NCI-H1092 (cell line): ENCODE measurements at places on chromosomes 3 and 15.

- no peak for DNase-seq
These were observed 42.2 kb downstream of the DNAJC13 start for GRCh38 chr3:132459551-132459950.

DNA sequence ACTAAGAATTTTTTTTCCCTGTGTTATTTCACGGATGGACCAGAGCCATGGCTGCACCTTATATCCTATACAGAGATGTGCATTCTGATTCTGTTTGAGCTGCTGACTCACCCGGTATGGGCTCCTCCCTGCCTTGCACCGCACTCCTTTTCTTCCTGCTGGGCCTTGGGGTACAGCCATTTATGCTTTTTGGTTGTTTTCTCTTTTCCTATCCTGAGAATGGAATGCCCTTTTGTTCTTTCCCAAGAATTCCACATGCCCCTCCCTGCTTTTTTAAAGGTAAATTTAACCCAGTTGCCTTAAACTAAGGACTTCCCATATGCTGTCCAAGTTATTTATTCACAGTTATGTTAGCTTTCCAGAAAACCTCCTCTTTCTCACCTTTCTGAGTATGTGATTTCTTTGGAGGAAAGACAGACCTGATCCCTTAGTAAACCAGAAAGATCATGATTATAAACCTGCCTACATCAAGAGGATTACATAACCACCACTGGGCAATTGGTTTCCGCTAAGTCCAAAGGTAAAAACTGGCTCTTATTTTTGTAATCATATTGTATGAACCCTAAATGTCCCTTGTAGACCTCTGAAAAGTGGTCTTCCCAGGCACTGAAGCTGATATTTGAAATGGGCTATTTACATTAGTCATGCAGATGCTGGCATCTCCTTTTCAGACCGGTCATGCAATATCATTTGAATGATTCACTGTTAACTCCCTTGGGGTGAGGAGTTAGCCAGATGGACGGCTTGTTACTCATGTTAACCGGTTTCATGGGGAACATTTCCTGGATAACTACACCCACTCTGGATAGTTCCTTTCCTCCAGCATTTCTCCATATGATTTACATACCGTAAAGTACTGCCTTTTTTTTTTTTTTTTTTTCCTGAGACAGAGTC lies 45.5 kb downstream of the TMOD3 start:
- no peak for DNase-seq

- no peak for DNase-seq
These were observed 73.3 kb downstream of the CYP19A1 start for GRCh38 chr15:51265037-51265555.

GRCh38 chr15:76189106-76189505 lies 122.2 kb downstream of the ETFA start:
- DNase-seq, result no peak

DNA sequence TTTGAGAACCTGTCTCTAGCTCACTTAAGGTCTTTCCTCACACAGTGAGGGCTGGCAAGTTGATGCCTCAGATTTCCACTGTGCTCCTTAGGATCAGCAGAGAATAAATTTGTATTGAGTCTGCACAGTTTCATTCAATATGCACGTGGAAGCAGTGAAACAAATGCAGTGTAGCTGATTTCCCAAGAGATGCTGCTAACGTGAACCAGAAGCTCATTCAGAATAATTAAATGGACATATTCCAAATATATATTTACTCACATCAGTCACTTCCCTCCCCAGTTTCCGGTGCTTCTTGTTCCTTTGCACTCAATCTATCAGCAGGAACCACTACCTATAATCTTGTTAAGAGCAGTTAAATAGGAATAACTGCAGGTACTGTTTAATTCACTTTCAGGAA lies 86.1 kb downstream of the UNC13C start:
- DNase-seq, result no peak

GRCh38 chr3:118472586-118472985 lies 562.1 kb downstream of the IGSF11 start:
- DNase-seq, result no peak

DNA sequence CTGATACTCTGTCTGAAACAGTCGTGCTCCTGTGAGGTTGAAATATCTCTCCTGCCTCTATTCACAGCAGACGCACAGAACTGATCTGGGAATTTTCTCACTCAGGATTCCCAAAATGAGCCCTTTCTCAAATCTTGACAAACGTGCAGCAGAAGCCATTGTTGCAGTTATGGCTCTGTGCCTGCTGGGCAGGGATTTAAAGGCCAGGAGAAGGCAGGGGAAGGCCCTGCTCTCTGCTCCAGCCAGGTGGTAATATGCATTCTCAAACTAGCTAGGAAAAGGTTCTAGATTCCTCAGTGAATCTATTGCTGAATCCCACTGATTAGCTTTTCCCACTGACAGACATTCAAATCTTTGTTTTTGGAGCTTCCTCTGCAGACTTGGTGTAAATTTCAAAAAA lies 2.2 kb downstream of the MINAR1 start:
- DNase-seq, result no peak

DNA sequence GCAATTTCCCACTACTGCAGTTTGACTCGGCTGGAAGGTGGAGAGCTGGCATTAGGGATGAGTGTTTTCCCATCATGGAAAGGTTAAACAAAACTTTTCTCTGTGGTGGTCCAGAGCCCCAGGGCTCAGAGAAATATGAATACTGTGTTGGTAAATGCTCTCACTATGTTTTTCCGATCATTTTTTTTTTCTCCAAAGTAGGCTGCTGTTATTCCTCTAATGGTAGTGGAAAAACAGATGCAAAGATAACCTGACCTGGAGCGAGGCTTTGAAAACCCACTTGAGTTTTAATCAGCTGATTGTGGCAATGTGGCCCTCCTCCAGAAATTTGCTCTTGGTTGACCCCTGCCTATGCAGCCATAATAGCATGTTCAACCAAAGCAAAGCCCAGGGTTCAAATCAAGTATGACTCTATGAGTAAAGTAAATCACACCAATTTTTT lies 320.8 kb upstream of the CTNNB1 start:
- DNase-seq, result no peak

DNA sequence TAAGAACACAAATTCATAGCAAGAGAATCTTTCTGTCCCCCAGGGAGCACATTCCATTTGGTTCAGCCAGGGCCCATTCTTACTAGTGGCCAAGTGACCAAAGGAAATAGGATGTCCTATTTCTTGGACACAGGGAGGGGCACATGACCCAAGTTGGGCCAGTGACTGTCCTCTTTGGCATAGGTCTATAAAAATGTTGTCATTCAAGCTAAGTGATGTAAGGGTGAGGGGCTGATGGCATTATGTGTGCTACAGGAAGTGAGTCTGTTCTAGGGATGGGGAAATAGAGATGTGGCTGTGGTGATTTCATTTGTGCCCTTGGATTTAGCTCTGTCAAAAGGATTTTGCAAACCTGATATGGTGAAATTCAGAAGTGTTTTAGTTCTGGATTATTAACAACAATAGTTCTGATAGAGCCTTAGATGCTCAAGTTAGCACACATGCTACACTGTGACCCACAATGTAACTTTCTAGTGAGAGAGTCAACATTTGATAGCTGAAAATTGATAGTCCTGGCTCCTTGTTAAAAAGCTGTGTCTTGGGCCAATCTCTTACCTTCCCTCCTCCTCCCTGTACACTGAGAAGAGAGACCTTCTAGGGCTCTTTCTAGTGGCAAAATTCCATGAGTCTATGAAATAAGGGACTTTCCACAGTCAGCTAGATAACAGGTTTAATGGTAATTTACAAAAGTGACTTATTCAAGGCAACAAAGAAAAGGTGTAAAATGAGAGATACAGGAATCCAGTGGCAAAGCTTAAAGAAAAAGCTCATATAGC lies 117.2 kb downstream of the THRB start:
- DNase-seq, result no peak

DNA sequence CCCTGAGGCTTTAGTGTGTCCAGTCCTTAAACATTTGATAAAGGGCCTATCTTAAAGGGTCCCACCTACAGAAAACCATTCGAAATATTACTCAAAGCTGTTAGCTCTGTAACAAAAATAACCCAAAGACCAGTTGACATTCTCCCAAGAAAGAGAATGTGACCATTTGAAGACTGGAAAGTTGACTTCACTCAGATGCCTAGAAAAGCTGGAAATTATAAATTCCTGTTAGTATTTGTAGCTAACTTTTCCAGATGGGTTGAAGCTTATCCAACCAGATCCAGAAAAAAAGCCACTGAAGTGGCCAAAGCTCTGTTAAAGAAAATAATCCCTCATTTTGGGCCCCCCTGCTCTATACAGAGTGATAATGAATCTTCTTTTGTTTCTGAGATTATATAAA lies 408.4 kb downstream of the PLOD2 start:
- no peak for DNase-seq

DNA sequence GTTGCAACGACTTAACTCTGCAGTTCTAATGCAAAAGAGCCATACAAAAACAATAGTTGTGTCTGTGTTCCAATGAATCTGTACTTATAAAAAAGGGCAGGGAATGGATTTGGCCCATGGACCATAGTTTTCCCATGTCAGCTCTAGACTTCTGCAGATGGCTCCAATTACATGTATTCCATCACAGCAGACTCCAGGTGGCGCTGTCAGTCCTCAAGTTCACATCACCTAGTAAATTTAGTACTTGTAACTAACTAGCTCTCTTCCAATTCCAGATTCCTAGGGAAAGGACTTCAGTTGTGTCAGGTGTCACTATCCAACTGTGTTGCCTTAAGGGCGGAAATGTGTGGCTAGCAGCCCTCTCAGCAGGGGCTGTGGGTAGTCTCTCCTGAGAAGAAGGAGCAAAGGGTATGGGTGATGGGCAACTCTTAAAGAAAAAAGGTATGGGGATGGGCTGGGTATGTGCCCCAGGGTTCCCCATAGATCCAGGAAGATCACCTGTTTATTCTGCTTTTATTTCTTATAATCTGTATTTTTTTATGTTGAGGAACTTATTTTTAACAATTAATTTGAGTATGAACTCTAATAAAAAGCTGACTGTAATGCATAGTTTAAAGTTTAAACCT lies 36.2 kb downstream of the BBS4 start:
- no peak for DNase-seq

- DNase-seq, result no peak
These were observed 46.9 kb downstream of the NOX5 start for GRCh38 chr15:69061414-69061842.

GRCh38 chr3:112557976-112558375 lies 3.8 kb downstream of the ATG3 start:
- no peak for DNase-seq

DNA sequence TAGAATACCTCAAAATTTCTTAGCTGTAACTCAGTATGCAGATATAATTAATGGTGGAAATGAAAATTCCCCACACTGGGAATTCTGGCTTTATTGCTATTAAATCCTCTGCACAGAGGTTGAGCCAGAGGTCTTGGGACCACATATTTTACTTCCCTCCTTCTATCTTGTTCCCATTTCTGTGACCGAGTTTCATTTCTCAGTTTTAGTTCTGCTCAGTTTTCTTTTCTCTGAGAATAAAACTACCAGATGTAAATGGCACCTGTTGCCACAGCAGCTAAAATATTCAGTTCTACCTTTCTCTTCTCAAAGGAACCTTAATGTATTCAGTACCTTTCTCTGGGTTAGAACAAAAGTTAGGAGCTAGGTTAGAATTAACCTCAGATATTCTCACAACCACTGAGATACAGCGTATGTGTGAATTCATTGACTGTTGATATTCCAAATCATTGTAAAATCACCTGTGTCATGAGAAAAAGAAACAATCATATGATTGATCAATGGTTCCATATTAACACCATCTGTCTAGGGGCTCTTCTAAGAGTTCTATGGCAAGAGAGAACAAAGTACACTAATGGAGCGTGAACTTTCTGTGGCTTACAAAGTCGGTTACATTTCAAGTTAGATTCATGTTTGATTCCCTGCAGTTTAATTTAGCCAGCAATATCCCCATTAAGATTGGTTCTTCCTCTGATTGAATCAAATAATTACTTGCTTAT lies 374.1 kb downstream of the EFHB start:
- no peak for DNase-seq

DNA sequence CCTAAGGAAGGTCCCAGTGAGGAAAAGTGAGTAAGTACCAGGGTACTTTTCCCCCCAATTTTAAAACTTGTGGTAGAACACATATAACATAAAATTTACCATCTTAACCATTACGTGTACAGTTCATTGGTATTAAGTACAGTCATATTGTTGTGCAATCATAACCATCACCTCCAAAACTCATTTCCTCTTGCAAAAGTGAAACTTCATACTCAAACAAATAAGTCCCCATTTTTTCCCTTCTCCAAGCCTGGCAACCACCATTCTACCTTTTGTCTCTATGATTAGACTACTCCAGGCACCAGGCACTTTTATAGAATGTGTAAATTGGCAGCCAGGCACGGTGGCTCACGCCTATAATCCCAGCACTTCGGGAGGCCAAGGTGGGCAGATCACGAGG lies 12.2 kb downstream of the PRC1 start:
- no peak for DNase-seq

DNA sequence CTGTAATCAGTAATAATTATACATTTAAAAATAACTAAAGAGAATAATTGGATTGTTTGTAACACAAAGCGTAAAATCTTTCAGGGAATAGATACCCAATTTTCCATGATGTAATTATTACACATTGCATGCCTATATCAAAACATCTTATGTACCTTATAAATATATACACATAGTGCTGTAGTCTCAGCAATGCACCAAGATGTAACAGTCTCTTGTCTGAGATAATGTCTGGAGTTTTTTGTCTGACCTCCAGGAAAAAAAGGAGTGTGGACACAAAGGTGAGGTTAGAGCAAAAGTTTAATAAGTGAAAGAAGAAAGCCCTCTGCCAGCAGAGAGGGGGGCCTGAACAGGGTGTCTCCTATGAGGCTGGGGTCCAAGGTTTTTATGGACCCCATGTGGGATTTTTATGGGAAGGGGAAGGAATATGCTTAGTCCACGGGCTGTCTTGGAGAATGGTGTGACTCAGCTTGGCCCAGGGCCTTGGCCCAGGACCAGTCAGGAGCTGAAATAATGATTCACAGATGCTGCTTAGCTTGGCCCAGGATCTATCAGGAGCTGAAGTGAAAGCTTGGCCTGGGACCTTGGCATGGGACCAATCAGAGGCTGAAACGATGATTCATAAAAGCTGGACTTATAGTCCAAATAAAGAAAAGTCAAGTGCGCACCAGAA lies 545.0 kb downstream of the ZPLD1 start:
- no peak for DNase-seq
